ENCODE measurements at places on chromosomes 12 and 14.

DNA sequence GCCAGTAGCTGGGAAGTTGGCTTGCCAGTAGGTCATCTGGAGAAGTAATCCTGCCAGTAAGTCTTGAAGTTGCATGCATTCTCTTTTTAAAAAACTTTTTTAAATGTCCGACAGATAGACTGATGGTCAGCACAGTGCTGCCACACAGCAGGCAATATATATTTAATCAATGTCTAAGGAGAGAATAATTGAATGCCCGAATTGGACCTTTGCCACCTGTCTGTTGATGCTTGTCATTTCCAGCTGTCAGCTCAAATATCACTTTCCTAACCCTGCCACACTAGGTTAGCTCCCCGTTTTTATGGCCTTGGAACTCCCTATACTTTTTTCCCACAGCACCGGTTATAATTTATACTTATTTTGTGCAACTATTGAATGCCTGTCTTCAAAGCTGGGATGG, 2.1 kb upstream of the SLC15A4 start:
- no peak for DNase-seq

DNA sequence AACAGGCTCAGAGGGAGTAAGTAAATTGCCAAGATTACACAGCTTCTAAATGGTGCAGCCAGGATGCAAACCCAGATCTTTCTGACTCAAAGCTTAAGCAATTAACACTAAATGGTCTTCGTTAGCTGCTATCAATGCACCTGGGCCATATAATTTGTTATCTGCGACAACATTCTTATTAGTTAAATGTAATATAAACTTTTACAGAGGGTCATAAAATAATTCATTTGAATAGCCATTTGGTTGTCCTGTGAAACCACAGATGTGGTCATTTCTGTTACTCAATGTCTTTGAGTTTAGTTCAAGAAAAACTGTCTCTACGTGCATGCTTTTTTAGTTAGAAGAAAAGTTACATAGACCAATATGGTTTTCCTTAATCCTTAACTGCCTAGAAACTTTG, 22.1 kb upstream of the NAP1L1 start:
- DNase-seq, result no peak

GRCh38 chr12:41527534-41528116, 339.5 kb downstream of the PDZRN4 start:
- no peak for DNase-seq

DNA sequence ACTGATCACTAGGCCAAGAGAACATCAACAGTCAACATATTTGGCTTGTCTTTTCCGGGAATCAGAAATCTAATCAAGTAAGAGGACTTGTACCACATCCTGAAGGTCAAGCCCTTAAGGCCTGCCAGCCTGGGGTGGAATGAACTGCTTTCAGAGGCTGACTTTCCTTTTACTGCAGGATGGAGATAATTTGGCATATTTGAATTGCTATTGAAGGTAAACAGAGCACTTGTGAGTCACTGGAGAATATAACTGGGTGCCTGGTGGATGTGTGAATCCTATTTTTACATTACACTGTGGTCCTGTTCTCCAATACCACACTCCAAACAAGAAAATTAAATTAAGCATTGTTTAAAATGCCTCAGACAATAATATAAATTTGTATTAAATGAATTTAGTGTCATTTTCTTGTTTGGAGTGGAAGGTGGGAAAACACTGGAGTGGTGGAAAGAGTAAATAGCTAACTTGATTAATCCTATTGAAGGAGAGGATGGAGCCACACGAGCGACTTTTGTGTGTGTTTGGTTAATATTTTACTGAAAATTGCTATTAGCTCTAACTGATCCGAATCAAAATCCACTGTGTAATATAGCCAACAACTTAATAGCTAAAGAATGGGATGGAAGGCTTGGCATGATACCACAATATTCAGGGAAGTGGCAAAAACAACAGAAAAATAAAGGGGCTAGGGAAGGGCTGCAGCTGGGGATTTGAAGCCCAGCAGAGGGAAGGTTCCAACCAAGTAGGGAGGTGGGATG, 89.4 kb downstream of the OTX2 start:
- DNase-seq, result no peak

- DNase-seq, result no peak
These were observed 356.9 kb downstream of the MED13L start for GRCh38 chr12:115920395-115921183.

DNA sequence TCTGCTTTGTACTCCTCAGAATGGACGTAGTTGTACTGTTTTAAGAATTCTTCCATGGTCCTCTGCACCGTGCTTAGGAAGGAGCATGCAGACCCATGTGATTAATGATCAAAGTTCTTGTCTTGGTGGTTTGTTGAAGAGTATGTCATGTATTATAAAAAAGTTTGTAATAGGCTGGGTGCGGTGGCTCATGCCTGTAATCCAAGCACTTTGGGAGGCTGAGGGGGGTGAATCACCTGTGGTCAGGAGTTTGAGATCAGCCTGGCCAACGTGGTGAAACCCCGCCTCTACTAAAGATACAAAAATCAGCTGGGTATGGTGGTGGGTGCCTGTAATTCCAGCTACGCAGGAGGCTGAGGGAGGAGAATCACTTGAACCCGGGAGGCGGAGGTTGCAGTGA, 61.8 kb upstream of the RTL1 start:
- DNase-seq, result no peak

DNA sequence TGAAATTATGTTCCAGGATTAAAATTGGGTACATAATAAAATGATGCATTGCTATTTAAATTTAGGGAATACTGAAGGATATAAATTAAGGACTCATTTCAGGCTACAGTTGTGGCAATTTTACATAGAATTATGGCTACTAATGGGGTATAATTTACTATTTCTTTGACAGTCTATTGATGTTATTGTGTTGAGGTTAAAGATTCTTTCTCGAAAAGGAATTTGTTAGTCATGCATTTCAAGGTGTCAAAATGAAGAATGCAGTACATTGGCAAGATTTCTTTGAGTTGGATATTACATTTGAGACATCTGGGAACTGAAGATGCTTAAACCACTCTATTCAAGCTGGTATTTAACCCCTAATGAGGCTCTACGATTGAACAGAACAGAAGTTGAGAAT, 28.3 kb downstream of the SLC5A8 start:
- no peak for DNase-seq

GRCh38 chr12:23795494-23795893, 154.0 kb downstream of the SOX5 start:
- no peak for DNase-seq

- no peak for DNase-seq
These were observed 286 bp downstream of the PPP4R3A start for GRCh38 chr14:91509878-91510170.

DNA sequence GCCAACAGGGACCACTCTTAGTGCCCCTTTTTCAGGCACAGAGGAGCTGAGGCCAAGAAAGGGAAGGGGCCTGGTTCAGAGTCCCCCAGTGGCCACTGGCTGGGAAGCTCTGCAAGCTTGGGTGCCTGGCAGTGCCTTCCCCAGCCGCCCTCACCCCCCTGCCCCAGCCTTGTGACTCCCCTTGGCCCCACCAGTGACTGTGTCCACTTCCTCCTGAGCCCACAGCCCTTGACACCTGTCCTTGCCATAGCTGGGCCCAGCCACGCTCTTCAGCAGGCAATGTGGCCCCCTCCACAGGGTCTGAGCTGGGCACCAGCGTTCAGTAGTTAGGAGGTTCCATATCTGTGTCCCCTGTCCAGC, 19.0 kb upstream of the C14orf180 start:
- DNase-seq, result no peak

GRCh38 chr12:795305-795704, 42.9 kb downstream of the WNK1 start:
- DNase-seq, result no peak

- DNase-seq, result no peak
These were observed 1.5 kb downstream of the BATF start for GRCh38 chr14:75523771-75524171.

DNA sequence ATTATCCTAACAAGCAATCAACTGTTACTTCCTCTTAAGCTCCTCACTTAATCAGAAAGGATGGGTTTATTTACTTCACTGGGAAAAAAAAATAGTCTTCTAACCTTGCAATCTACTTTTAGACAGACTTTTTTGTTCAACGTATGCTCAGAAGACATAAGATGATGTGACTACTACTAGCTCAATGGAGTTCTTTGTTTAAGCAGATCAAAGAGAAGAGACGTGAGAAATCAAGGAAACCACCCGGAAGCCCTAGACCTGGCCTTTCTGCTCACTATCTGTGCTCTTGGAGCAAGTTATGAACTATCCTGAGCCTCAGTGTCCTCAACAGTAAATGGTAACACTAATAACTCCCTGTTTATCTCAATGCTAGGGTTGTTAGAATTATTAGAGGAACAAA, 78.5 kb downstream of the ARMH4 start:
- DNase-seq, result no peak
